ENCODE measurements at places on chromosomes 5 and 9.

- no peak for DNase-seq
Observed at GRCh38 chr5:14595891-14596290, 14.3 kb downstream of the OTULINL start.

GRCh38 chr9:124385623-124386022, 29.6 kb downstream of the PSMB7 start:
- no peak for DNase-seq

DNA sequence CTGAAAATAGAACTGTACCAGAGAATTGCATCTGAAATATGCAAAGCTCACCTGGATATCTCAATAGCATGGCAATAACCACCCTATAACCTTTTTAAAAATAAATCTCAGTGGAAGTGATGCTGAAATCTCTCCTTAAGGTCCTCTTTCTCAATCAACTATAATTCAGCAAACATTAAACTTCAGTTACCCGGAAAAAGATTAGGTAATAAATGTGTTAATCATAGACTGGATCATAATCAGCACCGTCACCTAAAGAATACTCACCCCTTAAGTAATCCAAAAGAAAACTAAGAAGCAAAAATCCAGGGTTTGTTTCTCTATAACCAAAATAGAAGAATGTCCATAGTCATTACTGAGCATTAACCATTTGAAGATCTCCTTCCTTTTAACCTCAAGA, 44.3 kb upstream of the DENND4C start:
- no peak for DNase-seq

- no peak for DNase-seq
Observed at GRCh38 chr9:76114144-76114543, 223.7 kb downstream of the PCSK5 start.

- DNase-seq, result no peak
Observed at GRCh38 chr5:88824892-88825583, 57.9 kb downstream of the MEF2C start.

DNA sequence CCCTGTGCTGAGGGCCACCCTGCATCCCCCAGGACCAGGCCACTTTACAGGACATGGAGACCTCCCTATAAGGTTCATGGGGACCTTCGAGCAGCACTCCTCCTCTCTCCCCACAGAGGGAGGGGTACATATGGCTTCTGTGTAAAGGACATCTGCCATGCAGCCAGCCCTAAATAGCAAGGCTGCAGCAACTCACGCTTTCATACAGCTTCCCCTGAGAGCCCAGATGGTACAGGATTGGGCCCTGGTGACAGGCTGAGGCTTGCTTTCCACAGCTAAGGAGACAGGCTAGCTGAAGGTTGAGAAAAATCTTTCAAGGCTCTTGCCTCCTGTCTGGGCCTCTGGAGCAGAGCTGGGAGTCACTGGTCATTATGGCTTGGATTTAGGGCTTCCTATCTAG, 147.0 kb upstream of the ZNF366 start:
- no peak for DNase-seq

DNA sequence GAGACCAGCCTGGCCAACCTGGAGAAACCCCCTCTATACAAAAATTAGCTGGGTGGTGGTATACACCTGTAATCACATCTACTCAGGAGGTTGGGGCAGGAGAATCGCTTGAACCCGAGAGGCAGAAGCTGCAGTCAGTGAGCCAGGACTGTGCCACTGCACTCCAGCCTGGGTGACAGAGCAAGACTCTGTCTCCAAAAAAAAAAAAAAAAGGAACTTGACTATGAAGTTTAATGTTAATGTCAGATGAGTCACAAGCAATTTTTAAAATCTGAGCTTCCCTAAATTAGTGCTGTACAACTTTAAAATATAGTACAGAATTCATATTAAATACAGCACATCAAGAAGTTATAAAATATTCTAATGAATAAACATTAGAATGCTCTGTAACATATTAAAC, 1.5 kb downstream of the MEIKIN start:
- DNase-seq, result no peak

DNA sequence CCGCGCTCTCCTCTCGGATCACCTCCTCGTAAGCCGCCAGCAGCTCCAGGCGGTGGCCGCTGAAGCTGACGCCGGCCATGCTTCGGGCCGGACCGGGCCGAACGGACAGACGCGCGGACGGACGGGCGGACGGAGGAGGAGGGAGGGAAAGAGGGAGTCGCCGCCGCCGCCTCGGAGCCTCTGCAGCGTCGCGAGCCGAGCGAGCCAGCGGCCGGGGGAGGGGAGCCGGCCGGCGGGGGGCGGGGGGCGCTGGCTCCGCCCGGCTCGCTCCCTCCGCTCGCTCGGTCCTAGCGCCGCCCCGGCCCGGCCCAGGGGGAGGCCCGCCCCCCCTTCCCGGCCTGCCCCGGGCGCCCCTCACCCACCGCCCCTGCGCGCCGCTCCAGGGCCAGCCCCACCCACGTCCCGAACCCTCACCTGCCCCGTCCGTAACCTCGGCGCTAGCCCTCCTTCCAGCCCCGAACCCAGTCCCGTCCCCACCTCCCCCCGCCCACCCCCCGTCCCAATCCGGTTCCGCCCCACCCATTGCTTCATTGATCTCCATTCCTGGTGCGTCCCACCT, at the start of gene DBN1:
Gene DBN1 (minus strand): TSS at position 192 of the 559 bp plus-strand sequence. CDS start 113 bp downstream, at position 79.
- DNase-seq, result no peak

Measured in NCI-H1417 treated with DMSO at 0.1 percent for 48 hours (cell line).